Adipose tissue (tissue), 3 donors: ENCODE measurements at places on chromosomes 4 and X. TPM values are rescaled to one million over a fixed set of nuclear protein-coding genes. Genes with fewer than 3 reads are reported as not detected.

FDCSP gene
- 0.24 TPM for polyA plus RNA-seq

UCHL1 gene
- polyA plus RNA-seq: 28.6 TPM

PLP2 gene
- polyA plus RNA-seq: 246 TPM

ASB11 gene
- 0.05 TPM for polyA plus RNA-seq

ABCD1 gene
- 7.5 TPM for polyA plus RNA-seq

SPARCL1 gene
- 337 TPM for polyA plus RNA-seq

GYPB gene
- polyA plus RNA-seq: not detected

F9 gene
- not detected for polyA plus RNA-seq

HTR2C gene
- polyA plus RNA-seq: not detected

CFAP299 gene
- polyA plus RNA-seq: not detected

CENPE gene
- 0.16 TPM for polyA plus RNA-seq

BEND2 gene
- not detected for polyA plus RNA-seq

C1QTNF7 gene
- 4.5 TPM for polyA plus RNA-seq

NEK1 gene
- 2.1 TPM for polyA plus RNA-seq

PDGFRA gene
- 43.6 TPM for polyA plus RNA-seq
